ENCODE measurements at places on chromosomes 13 and 19.

DNA sequence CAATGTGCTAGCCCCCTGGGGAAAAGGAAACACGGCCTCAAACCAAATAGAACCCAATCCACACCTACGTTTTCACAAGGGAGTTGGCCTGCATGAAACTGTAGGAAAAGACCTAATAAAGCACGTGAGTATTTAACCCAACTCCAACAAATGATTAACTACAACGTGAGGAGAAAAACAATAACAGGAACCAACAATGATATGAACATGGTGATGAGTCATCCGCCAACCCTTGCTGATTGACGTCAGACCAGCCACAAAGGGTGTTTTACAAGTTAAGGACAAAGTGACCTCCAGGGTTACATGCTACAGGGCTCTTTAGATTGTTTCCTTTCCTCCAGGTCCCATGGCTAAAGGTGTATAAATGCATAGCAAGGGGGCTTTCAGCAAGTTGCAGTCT is 460.5 kb downstream of the COG6 start:
- DNase-seq = no peak

GRCh38 chr19:46954502-46954992 is 65.1 kb upstream of the NPAS1 start:
- no peak for DNase-seq

GRCh38 chr19:55673465-55673864 is 1.6 kb upstream of the EPN1 start:
- no peak for DNase-seq

DNA sequence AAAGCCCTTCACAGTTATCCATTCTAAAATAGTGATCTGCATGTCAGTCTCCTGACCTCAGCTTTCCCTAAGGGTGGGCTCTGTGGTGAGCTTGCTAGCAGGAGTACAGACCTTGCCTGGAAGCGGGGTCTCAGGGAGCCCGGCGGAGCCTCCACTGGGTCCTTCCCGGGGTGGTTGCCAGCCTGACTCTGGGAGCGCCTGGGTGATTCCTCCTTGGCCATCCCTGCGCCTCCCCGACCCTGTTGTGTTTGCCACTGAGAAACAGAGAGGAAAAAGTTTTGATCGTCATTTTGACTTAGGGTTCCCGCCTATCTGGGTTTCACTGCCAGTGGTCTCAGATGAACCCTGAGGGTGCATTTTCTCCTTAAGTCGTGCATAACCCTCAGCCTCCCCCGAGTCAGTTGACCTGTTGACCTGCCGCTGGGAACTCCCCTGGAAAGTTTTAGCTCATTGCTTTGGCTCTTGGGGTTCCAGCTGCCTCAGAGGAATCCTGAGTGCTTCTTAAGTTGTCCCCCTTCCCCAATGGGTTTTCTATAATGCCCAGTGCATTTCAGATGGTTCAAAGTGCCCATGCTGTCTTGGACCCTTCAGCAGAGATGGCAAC is 117.8 kb downstream of the RAB20 start:
- no peak for DNase-seq

DNA sequence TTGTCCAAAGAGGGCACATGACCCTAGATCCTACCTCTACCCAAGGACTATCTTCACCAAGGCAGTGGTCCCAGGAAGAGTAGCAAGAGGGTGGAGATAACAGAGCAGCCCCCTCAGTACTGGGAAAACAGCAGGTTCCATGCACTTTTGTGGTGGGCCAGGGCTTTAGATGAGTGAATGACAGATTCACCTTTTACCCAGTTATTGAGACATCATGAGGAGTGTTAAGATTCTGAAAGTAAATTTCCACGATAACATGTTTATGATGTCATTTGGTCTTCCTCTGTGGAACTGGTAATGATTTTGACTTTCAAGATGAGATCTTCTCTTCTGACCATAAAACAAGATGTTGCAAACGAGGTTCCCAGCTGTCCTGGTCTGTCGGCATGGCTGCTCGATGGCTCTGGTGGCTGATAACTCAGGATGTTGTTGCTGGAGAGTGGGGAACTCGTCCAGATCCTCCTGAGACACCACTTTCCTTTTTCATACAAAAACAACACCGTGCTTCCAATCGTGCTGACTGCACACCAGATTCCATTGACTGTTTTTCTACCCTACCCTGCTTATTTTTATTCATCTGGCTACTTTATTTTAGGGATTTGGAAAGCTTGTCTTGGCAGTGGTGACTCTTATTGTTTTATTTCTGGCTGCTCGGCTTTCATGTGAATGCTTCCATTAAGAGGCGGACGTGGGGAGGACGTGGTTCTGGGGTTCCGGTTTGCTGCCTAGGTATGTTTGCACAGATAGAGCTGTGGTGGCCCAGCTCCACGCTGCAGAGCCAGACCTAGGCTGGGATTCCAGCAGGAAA is 88.5 kb downstream of the LRCH1 start:
- no peak for DNase-seq

DNA sequence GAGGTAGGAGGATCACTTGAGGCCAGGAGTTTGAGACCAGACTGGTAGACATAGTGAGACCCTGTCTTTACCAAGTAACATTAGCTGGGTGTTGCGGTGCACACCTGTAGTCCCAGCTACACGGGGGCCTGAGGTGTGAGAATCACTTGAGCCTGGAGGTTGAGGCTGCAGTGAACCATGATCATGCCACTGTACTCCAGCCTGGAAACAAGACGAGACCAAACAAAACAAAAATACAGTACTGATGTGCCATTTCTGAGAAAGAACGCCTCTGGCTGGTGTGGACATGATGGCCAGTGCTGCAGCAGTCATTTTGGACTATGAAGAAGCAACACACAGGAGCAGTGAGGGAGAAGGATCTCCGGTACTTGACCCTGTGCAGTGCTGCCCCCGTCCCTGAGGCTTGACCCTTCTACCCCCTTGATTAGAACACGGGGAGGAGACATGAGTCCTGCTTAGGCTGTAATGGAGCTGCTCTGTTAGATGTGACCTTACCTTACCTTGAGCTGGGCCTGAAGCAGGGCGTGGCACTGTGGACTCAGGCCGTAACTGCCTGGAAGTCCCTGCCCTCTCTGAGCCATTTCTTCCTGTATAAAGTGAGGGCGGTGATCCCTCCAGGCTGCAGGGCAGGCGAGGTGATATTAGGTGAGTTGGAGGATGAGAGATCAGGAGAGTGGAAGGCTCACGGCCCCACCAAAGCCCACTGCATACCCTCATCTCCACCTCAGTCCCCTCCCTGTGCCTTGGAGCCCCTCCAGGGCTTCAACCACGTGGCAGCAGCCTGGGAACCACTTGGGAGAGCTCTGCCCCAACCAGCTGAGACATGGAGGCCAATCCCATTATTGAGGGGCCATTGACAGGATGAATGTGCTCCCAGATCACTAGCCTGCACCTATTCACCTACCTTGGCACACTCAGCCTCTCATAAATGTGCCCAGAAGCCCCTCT is 5.9 kb downstream of the RPL18A start:
- DNase-seq = no peak

- no peak for DNase-seq
These were observed 6.2 kb downstream of the GPR4 start for GRCh38 chr19:45595814-45596213.

GRCh38 chr13:100506600-100507422 is 81.8 kb downstream of the GGACT start:
- no peak for DNase-seq

DNA sequence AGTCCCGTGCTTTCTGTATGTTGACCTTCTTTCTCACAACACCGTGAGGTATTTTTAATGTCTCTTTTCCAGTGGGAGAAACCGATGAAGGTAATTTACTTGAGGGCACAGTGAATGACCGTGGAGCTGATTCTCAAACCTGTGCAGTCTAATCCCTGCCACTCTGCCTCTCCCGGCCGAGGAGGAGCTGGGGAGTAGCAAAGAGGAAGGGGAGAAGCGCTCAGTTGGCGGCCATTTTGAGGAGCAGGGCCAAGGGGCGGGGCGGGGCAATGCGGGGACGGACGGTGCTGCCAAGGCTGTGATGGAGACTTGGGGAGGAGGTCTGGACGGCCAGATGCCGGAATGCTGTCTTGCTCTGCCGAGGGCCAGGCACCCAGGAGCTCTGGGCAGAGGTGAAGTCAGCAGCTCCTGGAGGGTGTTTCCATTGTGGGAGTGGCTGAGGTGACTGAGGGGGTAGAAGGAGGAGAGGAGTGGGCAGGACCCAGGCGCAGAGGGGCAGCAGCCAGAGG is 12.4 kb upstream of the RANBP3 start:
- DNase-seq = no peak

GRCh38 chr13:83485101-83485500 is 397.2 kb downstream of the SLITRK1 start:
- DNase-seq = no peak

- DNase-seq = no peak
These were observed 1.6 kb upstream of the MARK4 start for GRCh38 chr19:45249261-45250033.

DNA sequence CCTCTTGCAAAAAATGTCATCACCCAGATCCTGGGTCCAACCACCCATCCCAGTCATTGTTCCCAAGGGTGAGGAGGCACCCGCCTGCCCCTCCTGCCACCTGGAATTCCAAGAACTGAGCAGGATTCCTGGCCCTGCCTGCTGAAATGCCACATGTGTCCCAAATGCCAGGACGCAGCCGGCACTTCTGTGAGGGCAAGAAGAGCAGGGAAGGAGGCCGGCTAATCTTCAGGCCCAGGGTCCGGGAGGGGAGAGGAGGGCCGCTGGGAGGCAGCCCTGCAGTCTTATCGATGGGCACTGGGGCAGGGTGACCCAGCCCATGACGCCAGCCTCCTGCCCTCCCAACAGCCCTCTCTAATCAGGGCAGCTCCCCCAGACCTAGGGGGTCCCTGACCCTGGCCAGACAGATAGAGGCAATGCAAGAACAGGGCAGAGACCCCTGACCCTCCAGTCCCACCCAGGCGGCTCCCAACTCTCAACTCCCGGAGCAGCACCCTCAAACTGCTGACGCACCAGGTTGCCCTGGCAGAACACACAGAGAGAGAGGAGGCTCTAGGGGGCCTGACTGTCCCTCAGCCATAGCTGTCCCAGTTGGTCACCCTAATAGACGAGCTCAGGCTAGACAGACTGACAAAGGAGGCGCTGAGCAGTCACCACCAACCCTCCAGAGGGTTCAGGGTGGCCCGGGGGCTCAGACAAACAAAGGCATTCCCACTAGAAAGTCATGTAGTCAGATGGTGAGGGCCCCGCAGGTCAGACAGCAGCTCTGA is 1.5 kb downstream of the MFSD12 start:
- DNase-seq = no peak

GRCh38 chr13:25345576-25345975 is 26.2 kb upstream of the ATP8A2 start:
- DNase-seq = no peak

- DNase-seq = no peak
These were observed 7.1 kb downstream of the SERTM1 start for GRCh38 chr13:36680913-36681312.

DNA sequence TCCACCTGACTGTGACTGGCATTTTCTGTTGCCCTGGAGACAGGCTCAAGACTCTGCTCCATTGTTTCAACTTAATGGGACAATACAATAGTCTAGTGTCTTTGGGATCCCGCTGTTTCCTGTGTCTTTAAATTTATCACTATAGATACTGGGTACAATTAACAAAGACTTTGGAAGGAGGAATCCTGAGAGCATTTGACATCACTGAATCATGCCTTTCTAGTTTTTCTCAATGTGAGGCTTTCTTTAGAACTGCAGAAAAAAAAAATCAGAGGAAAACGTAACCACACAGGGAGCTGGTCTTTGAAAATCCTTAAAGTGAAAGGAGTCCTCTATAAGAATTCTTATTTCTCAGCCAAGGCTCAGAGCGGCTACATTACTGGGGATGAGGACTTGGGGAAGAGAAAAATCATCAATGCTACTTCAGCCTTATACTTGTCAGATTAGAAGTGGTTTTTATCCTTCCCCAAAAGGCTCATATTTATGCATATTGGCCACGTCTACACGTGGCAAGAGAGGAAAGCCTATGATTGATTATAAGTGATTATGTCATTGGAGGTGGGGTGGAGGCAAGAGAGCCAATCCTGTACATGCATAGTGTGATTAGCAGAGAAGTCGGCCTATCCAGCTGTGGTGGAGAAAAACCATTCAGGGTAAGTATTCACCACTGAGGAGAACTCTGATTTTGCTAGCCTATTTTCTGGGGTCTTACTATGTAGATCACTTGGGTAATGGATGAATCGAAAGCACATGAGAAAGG is 34.4 kb upstream of the UBL3 start:
- DNase-seq = no peak

DNA sequence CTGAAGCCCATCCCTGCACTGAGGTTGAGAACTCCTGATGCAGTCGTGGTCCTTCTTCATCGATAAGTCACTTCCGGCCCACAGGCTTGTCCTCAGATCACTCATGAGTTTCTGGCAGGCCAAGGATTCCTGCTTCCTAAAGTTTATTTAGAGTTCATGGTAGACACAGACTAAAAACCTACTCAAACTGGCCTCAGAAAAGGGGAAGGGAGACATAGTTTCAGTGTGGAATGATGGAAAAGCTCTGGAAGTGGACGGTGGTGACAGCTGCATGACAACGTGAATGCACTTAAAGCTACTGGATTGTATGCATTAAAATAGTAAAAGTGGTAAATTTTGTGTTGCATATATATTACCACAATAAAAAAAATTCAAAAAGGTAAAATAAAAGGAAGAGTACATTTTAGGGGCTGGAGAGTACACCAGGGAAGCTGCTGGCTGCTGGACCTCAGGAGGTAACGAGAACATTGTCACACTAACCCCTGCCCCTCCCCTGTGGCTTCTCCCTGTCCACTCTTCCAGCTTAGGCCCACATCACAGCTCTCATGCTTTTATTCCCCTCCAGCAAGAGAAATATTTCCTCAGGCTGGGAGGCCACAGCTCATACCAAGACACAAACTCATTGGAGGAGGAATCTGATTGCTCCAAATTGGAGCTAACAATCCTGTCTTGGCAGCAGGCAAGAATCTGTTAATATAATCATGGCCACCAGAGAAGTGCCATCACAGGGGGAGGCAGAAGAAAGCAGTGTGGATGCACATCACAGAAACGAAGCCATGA is 741.0 kb downstream of the UQCRFS1 start:
- DNase-seq = no peak

- no peak for DNase-seq
These were observed 250.9 kb downstream of the LIG4 start for GRCh38 chr13:107964395-107964794.

- no peak for DNase-seq
These were observed 1.7 kb downstream of the YJEFN3 start for GRCh38 chr19:19530423-19530804.

GRCh38 chr19:32346901-32347300 is 1.5 kb downstream of the ZNF507 start:
- DNase-seq = no peak

DNA sequence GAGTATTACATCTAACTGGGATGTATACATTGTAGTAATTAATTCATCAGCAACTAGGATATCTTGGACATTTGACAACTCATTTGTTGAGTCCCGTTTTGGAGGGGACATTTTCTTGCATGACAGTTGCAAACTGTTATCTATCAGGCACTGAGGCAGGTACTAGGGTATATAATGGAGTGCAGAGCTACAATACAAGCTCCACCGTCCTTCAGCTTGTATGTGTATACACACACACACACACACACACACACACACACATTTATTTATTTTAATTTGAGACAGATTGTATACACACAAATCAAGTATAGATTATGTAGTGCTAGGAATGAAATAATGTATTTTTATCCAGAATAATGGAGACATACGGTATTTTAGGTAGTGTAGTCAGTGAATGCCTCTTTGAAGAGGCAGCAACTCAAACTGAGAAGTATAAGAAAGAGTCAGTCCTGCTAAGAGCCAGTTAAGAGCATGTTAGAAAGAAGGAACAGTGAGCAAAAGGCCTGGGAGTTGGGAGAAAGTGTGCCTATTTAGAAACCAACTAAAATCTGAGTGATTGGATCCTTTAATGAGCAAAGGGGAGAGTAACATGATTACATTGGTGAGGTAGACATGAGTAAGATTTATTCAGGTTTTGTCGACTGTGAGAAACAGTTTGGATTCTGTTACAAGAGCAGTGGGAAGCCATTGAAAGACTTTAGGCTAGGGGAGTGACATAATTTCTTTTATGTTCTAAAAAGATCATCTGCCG is 74.5 kb downstream of the NBEA start:
- no peak for DNase-seq

All from activated T-helper 1 cell treated with anti-CD3 and anti-CD28 coated beads, Interleukin-2, amount 50 U/mL, for 16 hours (primary cell).